Activated T-cell treated with anti-CD3 and anti-CD28 coated beads, Interleukin-2, amount 50 U/mL, for 1 hour (primary cell): ENCODE measurements at places on chromosomes 13 and 19.

DNA sequence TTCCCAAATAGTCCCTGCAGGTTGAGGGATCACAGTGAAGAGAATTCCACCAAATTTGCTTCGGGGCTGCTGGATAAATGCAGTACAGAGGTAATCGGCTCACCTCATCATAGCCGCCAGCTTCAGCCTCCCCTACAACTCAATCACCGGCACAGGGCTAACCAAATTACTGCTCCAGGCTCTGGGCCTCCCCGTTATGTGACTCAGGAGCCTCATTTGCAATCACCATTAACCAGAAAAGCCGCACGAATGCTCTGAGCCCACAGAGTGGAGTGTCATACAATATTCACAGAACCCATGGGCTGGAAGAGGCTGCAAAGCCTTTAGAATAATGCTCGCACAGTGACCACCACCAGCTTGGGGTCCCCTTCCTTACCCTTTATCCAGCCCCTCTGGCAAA is 4.9 kb downstream of the SIAH3 start:
- no peak for DNase-seq

DNA sequence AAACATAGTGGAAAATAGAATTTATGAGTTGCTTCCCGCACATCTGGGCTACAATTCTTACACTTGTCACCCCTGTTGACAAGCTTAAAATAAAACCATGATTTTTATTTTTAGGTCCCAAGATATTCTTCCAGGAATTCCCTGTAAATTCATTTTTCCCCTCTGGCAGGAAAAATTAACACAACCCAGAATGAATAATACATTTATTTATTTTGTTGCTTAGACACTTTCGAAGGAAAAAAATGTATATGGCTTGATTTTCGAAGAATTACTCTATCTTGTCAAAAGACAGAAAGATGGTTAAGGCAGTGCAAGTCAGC is 74.4 kb downstream of the LHFPL6 start:
- DNase-seq: no peak

DNA sequence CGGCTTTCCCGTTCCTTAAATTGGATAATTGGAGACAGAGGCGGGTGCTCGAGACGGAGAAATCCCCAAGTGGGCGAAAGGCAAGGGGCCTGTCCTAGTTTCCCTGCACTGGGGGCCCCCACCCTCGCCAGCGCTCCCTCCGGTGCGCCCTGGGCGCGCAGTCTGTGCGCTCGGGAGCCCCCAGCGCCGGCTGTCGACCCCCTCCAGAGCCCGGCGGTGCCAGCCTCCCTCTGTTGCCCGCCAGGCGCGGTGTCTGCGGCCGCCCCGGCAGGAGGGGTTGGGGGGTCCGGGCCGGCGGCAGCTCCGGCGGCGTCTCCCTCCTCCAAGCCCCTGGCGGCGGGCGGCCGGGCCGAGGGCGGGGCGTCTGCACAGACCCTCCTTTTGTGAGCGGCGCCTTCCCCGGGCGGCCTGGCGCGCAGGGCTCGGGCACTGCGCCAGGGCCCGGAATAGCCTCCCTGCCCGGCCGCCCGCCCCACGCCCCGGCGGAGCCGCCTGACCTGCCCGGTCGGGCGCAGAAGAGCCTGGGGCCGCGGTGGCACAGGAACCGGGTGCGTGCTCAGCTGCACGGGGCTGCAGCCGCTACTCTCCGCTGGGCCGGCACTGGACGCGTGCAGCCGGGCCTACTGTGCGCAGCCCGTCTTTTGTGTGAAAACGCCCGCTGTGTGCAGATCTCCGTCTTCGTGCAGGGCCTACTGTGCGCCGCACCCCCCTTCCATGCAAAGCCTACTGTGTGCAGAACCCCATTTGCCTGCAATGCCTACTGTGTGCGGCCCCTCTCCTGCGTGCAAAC is 13.2 kb downstream of the GADD45B start:
- DNase-seq: peak; percentile 40

DNA sequence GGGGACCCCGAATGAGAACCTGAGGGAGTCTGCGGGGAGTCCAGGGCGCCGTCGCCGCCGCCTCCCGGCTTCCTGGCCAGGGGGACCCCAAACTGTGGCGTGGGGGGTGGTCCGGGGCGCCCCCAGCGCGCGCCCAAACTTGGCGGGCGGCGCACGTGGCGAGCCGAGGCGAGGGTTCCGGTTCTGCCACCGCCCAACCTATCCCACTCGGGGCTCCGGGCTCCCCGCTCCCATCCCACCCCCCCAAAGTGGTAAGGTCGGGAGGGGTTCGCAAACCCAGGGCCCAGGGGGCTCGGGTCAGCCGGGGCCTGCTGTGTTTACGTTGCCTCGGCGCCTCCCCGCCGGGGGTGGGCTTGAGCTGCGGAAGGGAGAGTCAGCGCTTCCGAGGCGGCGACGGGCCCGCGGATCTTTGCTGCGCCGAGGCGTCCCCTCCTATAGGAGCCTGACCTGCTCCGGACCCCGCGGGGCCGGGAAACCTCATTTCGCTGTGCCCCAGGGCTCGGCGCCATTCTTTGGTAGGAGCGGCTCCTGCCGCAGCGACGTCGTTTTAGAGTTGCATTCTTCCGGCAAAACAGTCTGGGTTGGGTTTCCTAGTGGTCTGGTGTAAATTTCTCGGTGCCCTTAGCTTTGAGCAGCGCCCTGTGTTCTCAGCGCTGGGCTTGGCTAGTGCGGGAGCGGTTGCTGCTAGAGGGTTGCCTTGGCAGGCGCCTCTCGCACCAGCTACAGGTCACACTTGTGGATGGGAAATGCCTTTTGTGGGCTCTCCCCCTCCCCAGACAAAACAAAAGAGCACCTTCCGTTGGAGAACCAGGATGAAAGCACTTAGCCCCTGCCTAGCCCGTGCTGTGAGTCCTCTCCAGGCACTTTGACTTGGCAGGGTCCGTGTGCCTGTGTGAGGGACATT is 1.2 kb downstream of the DAZAP1 start:
- DNase-seq: peak; percentile 69

- DNase-seq: no peak
Observed at GRCh38 chr13:37594550-37594949, 4.0 kb downstream of the POSTN start.

DNA sequence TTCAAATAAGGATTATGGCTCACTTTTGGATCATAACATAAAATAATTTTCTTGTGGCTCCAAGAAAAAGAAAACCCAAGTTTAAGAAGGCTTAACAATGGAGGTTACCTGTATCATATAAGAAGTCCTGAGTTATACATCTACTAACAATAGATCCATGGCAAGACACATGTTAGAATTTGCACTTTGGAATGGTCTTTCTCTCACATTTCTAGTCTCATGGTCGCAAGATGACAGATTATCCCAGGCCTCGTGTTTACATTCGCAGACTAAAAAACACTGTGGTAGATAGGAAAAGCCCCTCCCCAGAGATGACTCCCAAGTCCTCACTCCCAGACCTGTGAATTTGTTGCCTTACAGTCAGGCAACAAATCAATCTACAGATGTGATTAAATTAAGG is 746.2 kb upstream of the GPC6 start:
- no peak for DNase-seq

DNA sequence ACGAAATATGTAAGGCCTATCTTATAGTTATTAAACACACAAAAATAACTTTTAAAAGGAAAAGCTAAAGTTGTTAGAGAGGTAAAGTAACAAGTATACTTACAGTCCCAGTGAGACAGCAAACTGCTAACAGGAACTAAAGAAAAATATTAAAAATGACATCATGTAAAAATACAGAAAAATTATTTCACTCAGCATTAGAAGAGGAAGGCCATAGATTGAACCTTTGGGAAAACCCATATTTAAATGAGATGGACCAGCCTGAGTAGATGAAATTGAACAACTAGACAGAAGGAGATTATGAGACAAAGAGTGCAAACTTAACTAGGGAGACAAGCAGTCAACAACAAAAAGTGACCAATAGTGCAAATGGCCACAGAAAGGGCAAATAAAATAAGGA is 49.4 kb downstream of the LNX2 start:
- DNase-seq: no peak

DNA sequence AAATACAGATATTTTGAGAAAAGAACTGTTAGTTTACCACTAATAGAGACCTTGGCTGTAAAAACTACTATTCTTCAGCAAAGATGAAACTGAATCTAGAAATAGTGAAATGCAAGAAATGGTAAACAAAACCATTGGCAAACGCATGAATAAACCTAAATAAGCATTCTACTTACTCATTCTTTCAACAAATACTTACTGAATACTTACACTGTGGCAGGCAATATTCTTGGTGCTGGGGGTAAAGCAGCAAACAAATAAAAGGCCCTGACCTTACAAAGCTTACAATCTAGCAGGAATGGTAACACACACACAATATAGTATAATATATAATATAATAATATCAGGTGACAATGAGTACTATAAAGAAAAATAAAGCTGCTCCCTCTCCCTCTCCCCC is 38.7 kb downstream of the KATNAL1 start:
- DNase-seq: no peak
